ENCODE measurements at places on chromosomes 3 and 15.

GRCh38 chr3:53819163-53819868, 26.9 kb downstream of the CHDH start:
- no peak for DNase-seq

DNA sequence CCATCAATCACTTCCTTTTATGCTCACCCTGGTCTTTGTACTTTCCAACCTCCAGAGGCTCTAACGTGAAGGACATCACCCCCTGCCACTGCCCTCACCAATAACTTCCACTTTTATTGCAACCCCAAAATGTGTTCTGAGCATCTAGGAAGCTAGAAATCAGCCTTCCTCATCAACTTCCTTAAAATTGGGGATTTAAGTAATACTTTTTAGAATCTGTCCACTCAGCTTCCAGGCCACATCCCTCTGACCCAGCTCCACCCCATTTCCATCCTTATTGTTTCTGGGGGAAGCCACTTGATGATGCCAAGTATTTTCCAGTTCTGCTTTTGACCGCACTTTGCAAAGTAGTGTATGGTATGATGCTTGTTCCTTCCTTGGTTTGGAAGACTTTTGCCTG, 73.5 kb upstream of the XCR1 start:
- DNase-seq, result no peak

DNA sequence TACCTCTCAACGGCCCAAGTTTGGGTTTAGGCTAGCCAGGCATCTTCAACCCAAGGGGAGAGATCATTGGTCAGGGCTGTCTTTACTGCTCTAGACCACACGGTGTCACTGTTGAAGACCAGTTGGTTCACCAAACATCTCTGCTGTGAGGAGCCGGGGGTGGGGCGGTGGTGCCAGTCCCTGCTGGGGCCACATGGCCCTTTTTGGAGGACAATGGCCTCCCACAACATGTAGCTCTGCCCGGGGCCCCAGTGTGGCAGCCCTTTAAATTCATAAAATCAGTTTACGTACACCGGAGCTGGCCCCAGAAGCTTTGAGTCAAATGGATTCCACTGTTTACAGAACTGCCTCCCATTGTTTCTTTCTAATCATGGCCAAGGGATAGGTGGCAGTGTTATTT, 19.1 kb upstream of the TM4SF18 start:
- DNase-seq, result no peak

GRCh38 chr3:196987022-196987421, 18.4 kb upstream of the PIGZ start:
- DNase-seq, result no peak

GRCh38 chr3:83003917-83004316, 1242.5 kb upstream of the GBE1 start:
- no peak for DNase-seq

GRCh38 chr3:20637729-20638128, 451.7 kb upstream of the SGO1 start:
- DNase-seq, result no peak

DNA sequence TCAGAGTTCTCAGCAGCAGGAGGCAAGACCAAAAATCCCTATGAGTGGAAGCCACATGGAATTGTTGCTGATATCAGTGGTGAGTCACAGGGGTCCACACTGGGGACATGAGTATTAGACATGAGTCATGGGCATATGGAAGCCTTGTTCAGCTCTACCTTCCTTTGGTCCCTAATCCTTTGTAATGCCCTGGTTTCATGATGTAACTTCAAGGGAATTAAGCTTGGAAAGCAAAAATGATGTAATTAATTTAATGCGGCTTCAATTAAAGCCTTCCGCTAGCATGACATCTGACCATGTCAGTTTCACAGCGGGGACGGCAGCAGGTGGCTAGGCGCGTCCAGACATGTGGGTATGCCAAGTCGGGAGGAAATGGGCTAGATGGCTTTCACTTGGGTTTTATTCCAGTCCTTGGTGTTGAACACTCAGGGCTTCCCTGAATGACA, 176.1 kb upstream of the RGMA start:
- DNase-seq, result no peak

DNA sequence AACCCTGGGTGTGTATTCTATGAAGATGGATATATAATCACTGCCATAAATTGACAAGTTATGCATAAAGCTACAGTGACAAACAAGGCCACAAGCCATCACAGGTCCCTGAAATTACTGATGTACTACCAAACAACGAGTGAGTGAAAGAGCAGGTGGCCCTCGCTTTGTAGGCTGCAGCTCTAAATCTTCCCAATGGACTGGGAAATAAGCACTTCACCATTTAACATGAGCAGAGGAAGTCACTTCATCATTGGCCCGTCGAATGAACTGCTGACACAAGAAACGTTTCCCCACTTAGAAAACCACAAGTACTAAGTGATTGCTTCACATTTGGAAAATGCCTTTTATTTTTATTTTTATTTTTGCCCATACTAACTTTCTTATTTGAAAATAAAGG, 218.0 kb downstream of the ZNF385D start:
- no peak for DNase-seq

GRCh38 chr15:65365229-65365628, 12.6 kb downstream of the IGDCC3 start:
- no peak for DNase-seq

Measured in esophagus squamous epithelium (tissue), 5 donors.